ENCODE measurements at places on chromosomes 2 and 18. TPM values are rescaled to one million over a fixed set of nuclear protein-coding genes. Genes with fewer than 3 reads are reported as not detected.

DNA sequence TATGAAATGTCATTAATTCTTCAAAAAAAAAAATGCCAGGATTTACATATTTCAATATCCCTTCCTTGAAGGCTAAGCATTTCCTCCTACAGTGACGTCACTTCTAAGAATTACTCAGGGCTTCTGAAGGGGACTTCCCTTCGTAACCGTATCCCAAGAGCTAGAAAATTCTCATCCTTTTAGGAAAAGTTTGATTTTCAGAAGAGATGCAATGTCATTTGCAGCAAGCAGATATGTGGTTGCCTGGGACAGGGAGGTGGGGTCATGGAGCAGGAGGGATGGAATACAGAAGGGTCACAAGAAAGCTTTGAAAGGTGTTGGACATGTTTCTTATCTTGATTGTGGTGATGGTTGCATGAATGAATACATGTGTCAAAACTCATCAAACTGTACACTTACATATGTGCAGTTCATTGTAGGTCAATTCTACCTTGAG lies 97.0 kb upstream of the ATL2 start:
- DNase-seq: no peak
- no peak overlapping the region for H3K27ac ChIP-seq
- H3K36me3 ChIP-seq: no peaks in the 10 kb centered on the region
- H3K4me3 ChIP-seq: no peak overlapping the region
- no peaks in the 10 kb centered on the region for H3K27me3 ChIP-seq

The NXPH2 gene
- not detected for total RNA-seq

DNA sequence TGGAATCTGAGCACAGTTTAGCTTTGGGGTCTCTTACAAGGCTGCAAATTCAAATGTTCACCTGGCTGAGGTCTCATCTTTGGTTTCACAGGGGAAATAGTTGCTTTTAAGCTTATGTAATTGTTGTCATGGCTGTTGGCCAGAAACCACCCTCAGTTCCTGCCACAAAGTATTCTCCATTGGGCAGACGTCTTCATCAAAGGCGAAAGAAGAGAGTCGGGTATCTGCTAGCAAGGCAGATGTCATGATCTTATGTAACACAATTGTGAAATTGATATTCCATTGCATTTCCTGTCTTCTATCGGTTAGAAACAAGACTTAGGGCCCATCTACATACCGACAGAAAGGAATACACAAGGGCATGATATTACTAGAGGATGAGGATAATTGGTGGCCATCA lies 816.2 kb downstream of the MBD2 start:
- DNase-seq: no peak
- no peak overlapping the region for H3K27ac ChIP-seq
- H3K27me3 ChIP-seq: no peaks in the 10 kb centered on the region
- H3K4me3 ChIP-seq: no peak overlapping the region
- H3K36me3 ChIP-seq: no peaks in the 10 kb centered on the region

DNA sequence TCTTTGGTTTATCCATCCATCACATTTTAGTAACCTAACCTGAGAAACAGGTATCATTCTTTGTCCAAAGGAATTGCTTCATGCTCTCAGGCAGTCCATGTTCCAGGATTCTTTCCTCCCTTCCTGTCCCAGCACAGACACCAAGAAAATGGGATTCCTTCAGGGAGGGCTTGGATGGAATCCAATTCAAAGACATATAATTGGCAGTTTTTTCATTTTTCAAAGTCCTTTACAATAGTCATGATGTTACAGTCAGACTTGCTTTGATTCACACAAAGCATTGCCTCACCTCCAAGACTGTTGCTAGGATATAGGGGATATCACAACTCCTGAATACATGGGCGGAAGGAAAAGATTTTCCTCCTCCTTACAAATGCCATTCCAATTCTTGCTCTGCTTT lies 241.4 kb upstream of the ACVR2A start:
- no peaks in the 10 kb centered on the region for H3K4me1 ChIP-seq
- no peaks in the 10 kb centered on the region for H3K27me3 ChIP-seq
- no peak overlapping the region for H3K27ac ChIP-seq

DNA sequence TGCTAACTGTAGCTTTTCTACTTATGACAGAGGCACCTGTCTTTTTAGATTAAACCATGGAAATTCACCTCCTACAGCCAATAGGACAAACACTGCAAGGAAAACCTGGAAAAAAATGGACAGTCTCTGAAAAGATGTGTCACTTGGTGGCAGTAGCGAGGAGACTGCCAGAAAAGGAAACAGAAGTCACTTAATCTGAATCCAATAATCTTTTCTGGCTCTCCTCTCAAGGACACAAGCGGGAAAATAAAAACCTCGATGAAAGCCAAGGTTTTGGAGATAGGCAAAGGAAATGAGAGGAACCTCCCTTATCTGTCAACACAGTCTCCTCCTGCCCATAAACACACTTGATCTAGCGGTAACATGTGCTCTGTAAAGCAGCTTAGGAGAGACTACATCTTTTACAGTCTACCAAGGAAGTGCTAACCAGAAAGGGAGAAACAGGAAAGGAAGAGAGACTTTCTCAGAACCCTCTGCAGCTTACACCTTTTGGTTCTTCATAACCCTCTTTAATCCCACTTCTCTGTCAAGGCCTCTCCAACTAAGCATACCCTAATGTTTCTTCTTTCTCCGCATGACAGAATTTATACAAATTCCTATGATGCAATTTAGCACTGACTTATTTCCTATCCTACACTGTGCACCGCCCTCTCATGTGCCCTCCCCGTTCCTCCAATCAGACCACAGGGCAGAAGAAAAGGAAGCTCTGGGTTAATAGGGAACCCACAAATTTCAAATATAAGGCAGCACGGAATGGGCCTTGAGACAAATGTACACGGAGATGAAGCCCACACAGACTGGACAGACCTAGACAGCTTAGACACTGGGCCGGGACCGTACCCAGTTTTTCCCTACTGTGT lies 52.8 kb downstream of the CLASP1 start:
- H3K36me3 ChIP-seq: no peaks in the 10 kb centered on the region
- DNase-seq: no peak
- H3K4me3 ChIP-seq: peak overlapping the region; percentile 11
- no peaks in the 10 kb centered on the region for H3K27me3 ChIP-seq
- peak overlapping the region; percentile 20 for H3K27ac ChIP-seq

The CGREF1 gene
- total RNA-seq: 3.5 TPM

The EVA1A gene
- total RNA-seq: not detected

- no peaks in the 10 kb centered on the region for H3K36me3 ChIP-seq
- no peaks in the 10 kb centered on the region for H3K27me3 ChIP-seq
- peaks cover 42% of the 10 kb centered on the region for H3K4me1 ChIP-seq
- peak overlapping the region; percentile 70 for H3K4me3 ChIP-seq
- DNase-seq: no peak
Measured at GRCh38 chr2:64731263-64731643, 77.5 kb upstream of the SERTAD2 start.

- H3K4me1 ChIP-seq: peaks cover 94% of the 10 kb centered on the region
- no peaks in the 10 kb centered on the region for H3K27me3 ChIP-seq
- DNase-seq: no peak
- H3K4me3 ChIP-seq: no peak overlapping the region
- H3K36me3 ChIP-seq: no peaks in the 10 kb centered on the region
- no peak overlapping the region for H3K27ac ChIP-seq
Measured at GRCh38 chr2:233413046-233413445, 58.8 kb downstream of the DGKD start.

The GAL3ST2 gene
- total RNA-seq: 0.16 TPM

DNA sequence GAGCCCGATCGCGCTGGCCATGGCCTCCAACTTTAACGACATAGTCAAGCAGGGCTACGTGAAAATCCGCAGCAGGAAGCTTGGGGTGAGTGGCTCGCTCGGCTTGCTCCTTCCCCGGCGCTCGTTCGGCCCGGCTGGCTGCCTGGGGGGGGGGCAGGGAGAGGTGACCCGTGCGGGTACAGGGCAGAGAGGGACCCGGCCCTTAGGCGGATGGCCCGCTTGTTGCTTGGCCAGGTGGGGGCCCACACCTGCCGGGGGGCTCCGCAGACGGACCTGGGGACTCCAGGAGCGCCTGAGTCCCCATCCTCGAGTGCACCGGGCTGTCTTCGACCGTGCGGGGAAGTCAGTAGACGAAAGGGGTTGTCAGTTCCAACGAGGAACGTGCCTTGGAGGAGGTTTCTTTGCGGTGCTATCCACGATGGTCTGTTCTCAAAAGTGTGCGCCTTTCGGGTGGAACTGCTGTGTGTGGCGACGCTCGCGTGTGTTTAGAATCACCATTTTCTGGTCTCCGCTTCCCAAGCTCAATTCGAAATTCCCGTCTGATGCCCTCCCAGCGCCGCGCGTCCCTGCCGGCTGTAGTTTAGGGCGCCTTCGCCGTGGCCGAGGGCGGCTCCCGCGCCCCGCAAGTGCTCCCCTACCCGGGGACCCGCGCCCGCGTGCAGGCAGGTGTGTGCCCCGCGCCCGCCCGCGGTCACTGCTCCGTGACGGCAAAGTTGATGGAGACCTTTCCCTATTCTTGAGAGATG lies 711 bp downstream of the DOK6 start:
- peaks cover 22% of the 10 kb centered on the region for H3K27me3 ChIP-seq
- no peaks in the 10 kb centered on the region for H3K4me1 ChIP-seq
- DNase-seq: no peak
- H3K36me3 ChIP-seq: no peaks in the 10 kb centered on the region

The PJVK gene
- 1.9 TPM for total RNA-seq

DNA sequence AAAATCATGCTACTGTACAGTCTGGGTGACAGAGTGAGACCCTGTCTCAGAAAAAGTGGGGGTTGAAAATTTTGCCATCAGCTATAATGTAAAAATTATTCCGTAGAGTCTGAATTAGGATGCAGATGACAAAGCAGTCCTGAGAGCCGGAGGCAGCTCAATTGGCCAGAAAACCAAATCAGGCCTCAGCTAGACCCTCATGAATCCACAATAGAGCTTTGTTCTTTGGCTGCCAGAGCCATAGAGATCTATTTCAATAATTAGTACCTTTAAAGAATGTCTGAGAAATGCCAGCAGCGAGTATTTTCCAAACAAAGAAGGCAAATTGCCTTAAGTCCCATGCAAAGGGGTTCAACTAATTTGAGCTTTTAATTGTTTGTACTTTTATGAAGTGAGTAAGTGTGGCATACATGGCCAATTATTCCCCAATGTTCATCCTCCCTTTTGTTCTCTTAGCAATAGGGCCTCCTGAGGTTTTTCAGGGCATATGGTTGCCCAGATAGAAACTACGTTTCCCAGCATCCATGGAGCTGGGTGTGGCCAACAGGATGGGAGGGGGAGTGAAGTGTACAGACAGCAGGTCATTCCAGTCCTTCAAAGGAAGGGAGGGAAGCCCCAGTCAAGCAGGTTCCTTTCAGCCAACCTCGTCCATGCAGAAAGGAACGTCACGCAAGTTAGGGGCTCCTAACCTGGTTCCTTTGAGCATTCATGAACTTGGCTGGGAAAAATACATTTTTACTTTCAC lies 211.3 kb upstream of the APCDD1 start:
- H3K27ac ChIP-seq: no peak overlapping the region
- DNase-seq: no peak
- H3K36me3 ChIP-seq: no peaks in the 10 kb centered on the region

The HOXD1 gene
- not detected for total RNA-seq

The RAB17 gene
- not detected for total RNA-seq

The AOX1 gene
- not detected for total RNA-seq

DNA sequence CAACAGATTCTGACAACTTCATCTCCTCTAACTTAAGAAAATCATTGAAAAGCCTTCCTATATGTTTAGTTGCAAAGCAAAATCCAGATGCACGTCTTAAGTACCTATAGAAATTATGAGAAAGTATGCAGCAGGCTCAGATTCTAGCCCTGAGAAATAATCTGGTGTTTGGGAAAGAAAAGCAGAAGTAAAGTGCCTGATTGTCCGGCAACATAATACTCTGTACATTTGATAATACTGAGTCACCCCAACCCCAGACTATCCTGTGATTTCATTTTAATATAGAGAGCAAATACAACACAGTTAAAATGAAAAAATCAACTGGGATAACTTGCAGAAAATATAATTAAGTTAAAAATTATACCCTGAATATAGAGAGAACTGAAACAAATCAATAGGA lies 13.5 kb downstream of the RFX8 start:
- no peaks in the 10 kb centered on the region for H3K36me3 ChIP-seq
- DNase-seq: no peak
- no peak overlapping the region for H3K27ac ChIP-seq
- no peaks in the 10 kb centered on the region for H3K27me3 ChIP-seq
- no peaks in the 10 kb centered on the region for H3K4me1 ChIP-seq

- H3K4me1 ChIP-seq: no peaks in the 10 kb centered on the region
- no peak for DNase-seq
- H3K36me3 ChIP-seq: no peaks in the 10 kb centered on the region
- H3K27me3 ChIP-seq: no peaks in the 10 kb centered on the region
- no peak overlapping the region for H3K4me3 ChIP-seq
- no peak overlapping the region for H3K27ac ChIP-seq
Measured at GRCh38 chr2:217316743-217317142, 456.9 kb upstream of the TNP1 start.

DNA sequence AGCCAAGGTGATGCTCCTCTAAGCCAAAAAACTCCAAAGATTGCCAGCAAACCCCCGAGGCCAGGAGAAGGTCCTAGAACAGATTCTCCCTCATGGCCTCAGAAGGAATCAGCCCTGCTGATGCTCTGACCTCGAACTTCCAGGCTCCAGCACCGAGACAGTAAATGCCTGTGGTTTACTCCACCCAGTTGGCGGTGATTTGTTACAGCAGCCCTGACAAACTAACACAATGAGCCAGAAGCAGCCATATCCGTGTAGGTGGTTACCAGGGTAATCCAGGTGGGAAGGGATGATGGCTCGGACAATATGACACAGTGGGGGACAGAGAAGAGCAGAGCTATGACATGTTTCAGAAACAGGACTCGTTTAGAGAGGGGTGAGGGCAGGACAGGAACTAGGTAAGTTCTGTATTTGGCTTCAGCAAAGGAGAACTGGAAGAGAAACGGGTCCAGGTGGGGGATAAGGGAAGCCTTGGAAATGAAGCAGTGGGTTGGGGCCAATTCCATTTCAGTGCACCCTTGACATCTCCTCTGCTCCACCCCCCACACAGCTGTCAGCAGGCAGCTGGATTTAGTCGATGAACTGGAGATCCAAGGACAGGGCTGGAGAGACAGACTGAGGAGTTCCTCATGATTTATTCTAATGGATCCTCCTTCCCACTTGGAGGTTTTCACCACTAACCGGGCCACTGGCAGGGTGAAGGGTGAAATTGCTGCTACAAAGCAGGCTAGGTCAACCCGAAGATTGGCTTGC lies 179.7 kb upstream of the SH3BP4 start:
- DNase-seq: no peak
- H3K36me3 ChIP-seq: no peaks in the 10 kb centered on the region
- no peak overlapping the region for H3K4me3 ChIP-seq
- no peaks in the 10 kb centered on the region for H3K4me1 ChIP-seq
- H3K27me3 ChIP-seq: no peaks in the 10 kb centered on the region

The GAD1 gene
- total RNA-seq: 0.55 TPM

GRCh38 chr18:49047540-49047939 lies 96.8 kb upstream of the SMAD7 start:
- DNase-seq: no peak
- no peak overlapping the region for H3K27ac ChIP-seq
- peaks cover 7% of the 10 kb centered on the region for H3K36me3 ChIP-seq
- no peak overlapping the region for H3K4me3 ChIP-seq
